ENCODE measurements at places on chromosomes 7 and 10.

DNA sequence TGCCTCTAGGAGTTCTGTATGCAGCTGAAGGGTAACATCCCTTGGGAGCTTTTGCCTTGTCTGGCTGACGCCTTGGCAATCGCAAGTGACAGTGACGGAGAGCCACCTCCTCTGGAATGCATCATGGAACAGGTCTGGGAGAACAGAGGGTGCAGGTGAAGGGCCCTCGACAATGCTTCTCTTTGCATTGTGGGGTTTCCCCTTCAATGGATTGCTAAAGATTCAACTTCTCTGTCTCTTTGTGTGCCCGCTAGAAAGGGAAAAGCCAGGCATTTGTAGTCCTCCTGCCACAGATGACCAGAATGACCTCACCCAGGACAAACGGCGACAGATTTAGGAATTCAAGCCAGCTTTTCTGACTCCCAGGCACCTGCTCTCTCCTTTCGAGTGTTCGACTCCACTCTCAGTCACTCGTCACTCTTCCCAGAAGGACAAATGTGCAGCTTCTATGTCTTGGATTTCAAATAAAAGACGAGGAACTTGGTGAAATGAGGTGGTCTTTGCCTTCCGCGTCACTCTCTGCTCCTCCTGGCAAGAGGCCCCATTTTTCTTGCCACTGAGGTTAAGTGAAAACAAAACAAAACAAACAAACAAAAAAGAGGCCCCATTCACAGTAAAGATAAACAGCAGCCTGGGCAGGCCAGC, 26.1 kb downstream of the IL2RA start:
- no peak for DNase-seq

- DNase-seq, result no peak
These were observed 158.3 kb upstream of the IGFBP3 start for GRCh38 chr7:46079421-46079820.

GRCh38 chr7:128453836-128454804, 1.6 kb upstream of the HILPDA start:
- no peak for DNase-seq

DNA sequence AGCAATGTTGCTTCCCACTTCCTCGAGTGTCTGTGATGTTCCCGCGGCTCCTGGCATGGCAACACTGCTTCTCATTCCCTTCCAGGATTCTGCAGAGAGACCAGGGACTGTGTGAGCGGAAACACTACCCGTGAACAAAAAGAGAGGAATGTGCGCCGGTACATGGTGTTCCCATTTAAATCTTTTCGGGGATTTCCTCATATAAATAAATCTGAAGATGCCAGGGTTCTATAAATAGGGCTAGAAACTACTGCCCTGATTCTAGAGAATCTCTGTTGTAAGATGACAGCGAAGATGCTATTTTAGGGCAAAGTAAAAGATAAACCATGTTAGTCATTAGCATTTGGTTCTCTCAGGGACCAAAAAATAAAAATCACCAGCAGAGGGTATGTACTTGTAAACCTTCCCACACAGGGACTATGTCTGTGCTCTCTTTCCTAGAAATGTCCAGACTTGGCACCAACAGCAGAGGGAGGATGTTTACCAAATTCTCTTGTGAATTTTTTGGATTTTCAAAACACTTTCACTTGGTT, 92.2 kb upstream of the DDC start:
- no peak for DNase-seq

- DNase-seq, result no peak
These were observed 27.7 kb upstream of the PRKCQ start for GRCh38 chr10:6607778-6608177.

DNA sequence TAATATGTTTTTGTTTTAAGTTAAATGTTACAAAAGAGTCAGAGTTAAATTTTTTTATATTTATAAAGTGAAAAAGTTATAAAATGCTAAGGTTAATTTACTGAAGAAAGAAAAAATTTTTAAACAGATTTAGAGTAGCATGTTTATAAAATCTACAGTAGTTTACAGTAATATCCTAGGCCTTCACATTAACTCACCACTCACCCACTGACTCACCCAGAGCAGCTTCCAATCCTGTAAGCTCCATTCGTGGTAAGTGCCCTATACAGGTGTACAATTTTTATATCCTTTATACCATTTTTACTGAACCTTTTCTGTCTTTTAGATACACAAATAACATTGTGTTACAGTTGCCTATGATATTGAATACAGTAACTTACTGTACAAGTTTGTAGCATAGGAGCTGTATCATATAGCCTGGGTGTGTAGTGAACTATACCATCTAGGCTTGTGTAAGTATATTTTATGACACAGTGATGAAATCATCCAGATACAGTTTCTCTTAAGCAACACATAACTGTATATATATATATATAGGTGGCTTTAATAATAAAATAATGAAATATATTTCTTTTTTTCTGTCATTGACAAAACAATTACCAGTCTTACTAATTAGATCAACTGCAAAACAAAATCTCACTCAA, 79.6 kb downstream of the PTEN start:
- DNase-seq, result no peak

DNA sequence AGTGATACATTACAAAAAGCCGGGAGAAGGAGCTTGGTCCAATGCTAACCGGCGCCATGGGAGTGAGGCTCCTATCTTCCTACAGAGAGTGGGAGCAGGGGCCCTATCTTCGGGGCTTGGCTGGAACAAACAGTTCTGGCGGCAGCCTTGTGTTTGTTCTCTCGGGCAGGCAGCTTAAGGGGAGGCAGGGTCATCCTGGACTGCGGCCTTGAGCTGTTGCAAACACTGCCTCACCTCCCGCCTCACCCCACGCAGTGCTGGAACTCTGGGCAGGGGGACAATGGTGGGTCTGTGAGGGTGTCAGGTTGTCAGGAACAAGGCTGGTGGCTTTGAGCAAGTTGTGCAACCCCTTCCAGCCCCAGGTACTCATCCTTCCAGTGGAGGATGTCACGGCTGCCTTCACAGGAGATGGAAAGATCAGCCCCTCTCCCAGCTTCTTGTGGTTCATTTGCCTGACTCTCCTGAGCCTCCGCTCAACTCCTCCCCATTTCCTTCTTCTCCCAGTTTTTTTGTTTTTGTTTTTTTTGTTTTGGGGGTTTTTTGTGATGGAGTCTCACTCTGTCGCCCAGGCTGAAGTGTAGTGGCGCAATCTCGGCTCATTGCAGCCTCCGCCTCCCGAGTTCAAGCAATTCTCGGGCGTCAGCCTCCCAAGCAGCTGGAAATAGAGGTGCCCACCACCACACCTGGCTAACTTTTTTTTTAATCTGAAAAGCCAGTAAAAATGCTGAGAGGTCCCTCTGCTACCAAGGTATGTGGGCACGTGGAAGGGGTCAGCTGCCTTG, 57.4 kb downstream of the SPOCK2 start:
- DNase-seq, result no peak

DNA sequence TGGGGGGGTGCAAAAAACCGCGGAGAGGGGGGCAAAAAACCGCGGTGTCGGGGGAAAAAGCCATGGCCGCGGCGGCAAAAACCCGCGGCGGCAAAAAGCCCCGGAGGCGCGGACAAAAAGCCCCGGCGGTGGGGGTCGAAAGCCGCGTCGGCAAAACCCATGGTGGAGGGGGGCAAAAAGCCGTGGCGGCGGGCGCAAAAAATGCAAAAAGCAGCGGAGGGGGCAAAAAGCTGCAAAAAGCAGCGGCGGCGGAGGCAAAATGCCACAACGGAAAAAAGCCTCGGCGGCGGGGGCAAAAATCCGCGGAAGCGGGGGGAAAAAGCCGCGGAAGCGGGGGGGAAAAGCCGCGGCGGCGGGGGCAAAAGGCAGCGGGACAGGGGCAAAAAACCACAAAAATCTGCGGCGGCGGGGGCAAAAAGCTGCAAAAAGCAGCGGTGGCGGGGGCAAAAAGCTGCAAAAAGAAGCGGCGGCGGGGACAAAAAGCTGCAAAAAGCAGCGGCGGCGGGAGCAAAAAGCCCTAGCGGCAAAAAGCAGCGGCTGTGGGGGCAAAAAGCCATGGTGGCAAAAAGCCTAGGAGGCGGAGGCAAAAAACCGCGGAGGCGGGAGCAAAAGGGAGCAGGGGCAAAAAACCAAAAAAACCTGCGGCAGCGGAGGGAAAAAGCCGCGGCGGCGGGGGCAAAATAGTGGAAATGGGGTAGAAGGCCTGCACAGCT, 418.9 kb downstream of the ZNF716 start:
- peak; percentile 6 for DNase-seq

DNA sequence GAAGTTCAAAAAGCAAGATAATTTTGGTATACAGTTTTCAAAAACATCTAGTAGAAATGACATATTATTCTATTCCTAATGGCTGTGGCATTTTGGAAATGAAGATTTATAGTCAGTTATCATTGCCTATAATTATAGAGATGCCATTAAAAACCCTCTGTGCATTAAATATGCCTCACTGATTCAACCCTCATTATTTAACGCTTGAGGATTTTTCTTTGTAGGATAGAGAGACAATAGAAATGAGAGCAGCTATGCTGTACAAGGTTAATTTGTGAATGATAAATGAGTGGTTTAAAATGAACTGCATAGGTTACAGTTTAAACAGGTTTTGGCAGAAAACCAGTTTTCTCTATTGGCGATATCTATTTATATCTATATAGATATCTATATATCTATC, 32.2 kb upstream of the SEMA3A start:
- no peak for DNase-seq

DNA sequence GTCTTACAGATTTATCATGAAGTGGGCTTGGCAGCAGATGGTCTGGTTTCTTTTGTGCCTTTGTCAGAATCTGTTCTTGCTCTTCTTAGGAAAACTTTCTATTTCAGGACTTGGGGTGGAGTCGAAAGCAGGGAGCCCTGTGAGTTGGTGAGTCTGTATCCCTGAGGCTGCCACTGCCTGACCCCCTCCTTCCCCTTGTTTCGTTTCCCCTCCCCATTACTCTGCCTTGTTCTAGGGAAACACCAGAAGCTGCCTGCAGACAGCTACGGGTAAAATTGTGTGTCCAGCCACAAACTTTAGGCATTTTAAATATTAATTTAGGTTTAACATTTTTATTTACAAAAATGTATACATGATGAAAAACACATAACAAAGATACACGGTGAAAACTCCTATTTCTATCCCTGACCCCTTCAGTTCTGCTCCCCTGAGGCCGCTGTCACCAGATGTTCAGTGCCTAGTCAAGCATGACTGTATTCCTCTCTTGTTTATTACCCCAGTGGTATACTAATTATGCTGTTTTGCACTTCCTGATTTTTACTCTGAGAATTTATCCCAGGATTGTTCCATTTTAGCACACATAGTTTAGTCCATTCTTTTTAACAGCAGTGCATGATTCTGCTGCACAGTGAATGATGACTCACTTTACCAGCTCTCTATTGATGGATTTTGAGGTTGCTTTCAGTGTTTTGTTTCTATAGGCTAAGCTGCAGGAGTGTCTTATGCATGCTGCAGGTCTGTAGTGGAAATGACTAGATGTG, 9.1 kb downstream of the TSPAN14 start:
- peak; percentile 76 for DNase-seq

GRCh38 chr10:5530412-5530806, 5.6 kb downstream of the CALML3 start:
- DNase-seq, result no peak

- DNase-seq, result peak; percentile 33
These were observed 16.6 kb downstream of the BAG3 start for GRCh38 chr10:119667562-119668328.

DNA sequence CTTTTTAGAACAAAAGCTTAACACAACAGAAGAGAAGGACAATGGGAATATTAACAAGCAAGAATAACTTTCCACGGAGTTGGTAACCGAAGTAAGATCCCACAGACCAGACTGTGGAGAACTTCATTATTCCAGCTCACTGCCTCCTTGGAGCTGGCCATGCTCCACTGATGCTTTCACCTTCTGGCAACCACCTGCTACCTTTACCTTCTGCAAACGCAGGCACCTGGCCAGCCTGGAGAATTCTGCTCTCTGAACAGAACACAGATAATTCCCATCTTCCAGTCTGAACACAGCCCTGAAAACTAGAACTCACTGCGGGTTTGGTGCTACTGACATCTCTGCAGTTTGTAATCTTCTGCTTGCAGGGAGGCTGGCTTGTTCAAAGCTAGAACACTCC, 66.5 kb downstream of the JAZF1 start:
- DNase-seq, result peak; percentile 93

- no peak for DNase-seq
These were observed 570 bp upstream of the ARF5 start for GRCh38 chr7:127587663-127588018.

DNA sequence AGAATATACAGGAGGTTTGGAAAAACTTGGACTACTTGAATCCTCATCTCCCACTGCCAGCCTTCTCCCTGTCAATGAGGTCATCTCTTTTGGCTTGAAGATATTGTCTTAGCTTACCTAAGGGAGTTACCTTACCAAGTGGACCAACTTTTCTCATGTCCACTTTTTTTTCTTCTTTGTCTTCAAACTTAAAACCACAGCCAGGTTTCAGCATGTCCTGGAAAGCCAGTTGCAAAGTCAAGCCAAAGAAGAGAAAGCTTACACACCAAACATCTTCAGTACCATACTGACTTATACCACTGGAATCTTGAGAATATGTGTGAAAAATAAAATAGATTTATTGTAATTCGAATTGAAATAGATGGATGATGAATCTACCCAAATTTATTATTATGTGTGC, 520.5 kb downstream of the HTR7 start:
- DNase-seq, result no peak

GRCh38 chr7:37359180-37359579, 89.5 kb downstream of the ELMO1 start:
- DNase-seq, result no peak

DNA sequence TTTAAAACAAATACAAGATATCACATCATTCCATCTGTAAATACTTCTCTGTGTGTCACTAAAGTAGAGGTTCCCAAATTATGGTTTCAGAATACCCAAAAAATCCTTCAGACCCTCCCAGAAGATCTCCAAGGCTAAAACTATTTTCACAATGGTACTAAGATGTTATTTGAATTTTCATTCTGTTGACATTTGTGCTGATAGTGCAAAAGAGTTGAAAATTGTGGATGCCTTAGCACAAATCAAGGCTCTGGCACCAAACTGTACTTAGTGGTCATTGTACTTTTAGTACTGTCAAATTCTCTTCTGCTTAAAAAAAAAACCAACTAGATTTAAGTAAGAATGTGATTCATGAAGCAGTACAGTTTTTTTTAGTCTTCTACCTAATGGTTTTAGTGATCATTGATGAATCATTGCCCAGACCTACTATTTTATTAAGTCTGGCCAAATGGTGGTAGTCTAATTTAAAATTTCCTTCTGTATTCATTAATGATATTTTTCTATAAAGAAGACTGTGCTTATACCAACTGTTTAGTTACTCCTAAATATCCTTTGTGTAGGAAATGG, 50.5 kb downstream of the TPST1 start:
- DNase-seq, result no peak

- no peak for DNase-seq
These were observed 12.1 kb downstream of the AVL9 start for GRCh38 chr7:32507414-32507813.

GRCh38 chr7:155378959-155379871, 78.7 kb upstream of the EN2 start:
- DNase-seq, result no peak
